ENCODE measurements at places on chromosomes 11 and 22.

DNA sequence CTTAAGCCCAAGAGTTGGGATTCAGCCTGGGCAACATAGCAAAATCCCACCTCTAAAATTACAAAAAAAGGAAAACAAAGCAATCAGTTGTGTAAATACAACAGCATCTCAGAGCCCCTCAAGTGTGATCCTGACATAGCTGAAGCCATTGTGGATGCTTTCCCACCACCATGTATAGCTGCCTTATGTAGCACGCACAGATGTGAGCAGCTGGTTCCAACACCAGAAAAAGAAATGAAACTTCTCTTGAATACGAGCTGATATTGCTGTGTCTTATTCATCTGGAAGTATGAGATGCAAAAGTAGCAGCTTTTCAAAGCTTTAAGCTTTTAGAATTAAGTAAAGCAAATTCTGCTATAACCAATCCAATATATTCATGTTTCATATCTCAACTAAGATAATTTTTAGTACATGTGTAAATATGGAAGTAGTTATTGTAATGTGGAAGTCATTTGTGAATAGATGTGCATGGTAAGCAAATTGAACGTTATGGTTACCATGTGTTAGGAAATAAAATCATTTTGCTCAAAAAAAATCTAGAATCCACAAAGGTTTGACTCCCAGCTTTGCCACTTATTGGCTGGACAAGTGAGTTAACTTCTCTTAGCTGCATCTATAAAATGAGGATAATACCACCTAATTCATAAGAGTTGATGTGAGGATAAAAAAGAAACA is 63.2 kb downstream of the SGSM3 start:
- DNase-seq: no peak

DNA sequence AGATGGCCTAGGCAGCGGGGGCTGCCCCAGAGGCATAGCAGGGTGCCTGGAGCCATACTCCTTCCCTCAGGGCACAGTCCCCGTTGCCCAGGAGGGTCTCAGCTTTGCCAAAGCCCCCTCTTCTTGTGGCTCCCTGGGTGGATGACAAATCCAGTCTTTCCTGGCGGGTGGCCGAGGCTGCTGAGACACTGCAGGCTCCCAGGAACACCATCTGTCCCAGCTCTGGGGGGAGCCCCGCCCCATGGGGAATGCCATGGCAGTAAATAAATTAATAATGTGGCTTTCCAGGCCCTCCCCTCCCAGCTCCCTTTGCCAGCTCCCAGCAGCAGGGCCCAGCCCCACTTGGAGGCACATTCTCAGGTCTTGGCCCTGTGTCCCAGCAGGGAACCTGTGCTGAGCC is 45.0 kb downstream of the PDE2A start:
- no peak for DNase-seq

GRCh38 chr11:96199563-96200025 is 143.4 kb downstream of the MAML2 start:
- DNase-seq: no peak

DNA sequence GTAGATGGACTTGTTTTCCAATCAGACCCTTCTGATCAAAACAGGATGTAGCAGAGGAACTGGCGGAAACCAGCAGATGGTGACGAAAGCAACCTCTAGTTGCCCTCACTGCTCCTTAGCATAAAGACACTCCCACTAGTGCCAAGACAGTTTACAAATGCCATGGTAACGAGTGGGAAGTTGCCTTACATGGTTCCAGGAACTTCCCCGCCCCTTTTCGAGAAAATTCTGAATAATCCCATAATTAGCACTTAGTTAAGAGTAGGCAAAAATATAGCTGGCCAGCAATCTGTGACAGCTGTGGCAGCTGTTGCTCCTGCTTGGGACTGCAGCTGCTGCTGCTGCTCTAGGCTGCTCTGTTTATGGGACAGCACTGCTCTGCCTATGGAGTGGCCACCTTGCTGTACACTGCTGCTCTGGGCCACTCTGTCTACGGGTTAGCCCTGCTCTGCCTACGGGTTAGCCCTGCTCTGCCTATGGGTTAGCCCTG is 33.4 kb upstream of the SORL1 start:
- DNase-seq: no peak

GRCh38 chr11:26993965-26994457 is at the start of gene FIBIN:
Gene FIBIN, plus strand, starts transcription at chr11:26994112. Its CDS starts 415 bp downstream, at chr11:26994527.
- DNase-seq: peak; percentile 53

GRCh38 chr11:121448011-121448410 is 4.1 kb upstream of the SORL1 start:
- DNase-seq: no peak

- DNase-seq: no peak
These were observed 22.6 kb downstream of the C11orf71 start for GRCh38 chr11:114377612-114378267.

GRCh38 chr11:10304495-10305261 is at the start of gene ADM:
Gene ADM, plus strand, starts transcription at chr11:10305073. Its CDS starts 628 bp downstream, at chr11:10305701.
- peak; percentile 94 for DNase-seq

DNA sequence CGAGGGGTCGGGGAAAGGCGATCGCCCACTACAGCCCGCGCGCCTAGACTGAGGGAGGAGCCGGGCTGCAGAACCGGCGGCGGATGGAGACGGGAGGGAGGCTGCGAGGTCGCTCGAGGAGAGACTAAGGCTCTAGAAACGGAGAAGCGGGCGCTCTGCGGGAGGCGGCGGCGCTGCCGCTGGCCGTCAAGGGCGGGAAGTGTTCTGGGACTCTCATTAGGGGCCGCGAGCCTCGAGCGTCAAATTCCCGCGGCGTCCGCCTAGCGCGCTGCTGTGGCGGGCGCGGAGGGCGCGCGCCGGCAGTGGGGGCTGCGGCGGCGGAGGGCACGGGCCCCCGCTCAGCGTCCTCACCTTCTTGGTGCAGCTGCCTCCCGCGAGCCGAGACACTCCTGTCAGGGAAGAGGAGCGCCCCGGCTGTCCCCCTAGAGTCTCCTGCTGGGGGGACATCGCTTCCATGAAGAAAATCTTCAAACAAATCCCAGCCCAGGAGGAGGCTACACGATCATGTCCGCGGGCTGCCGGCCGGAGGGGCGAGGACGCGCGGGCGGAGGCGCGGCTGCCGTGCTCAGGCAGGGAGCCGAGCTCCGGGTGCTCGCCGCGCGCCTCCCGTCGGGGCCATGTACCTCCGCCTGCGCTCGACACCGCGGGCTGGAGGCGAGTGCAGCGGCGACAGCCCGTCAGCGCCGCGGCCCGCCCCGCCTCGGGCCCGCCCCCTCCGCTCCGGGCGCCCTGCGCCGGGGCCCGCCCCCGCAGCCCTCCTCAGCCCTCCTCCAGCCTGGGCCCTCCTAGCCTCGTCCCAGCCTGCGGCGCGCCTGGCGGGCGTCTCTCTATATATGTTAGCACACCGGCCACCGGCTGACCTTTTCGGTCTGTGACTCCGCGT is at the start of gene ARHGAP20:
Gene ARHGAP20 (minus strand): TSS at position 662 of the 883 bp plus-strand sequence. CDS start 206 bp downstream, at position 456.
- DNase-seq: peak; percentile 83

DNA sequence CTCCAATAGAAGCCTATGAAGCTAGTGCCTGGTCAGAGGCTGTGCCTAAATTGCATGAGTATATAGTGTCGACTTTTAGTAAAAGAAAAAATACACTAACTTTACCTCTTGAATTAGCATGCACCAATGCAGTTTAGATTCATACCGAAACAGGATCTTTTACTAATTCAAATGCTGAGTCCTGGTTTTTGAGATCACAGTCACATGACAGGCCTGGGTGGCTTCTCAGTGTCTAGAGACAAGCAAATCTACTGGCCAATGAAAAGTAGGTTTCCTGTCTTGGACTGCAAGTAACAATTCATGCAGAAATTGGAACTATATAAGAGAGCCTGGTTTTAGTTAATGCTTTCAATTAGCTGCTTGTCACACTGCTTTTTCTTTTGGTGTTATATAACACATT is 7.2 kb downstream of the ARHGEF12 start:
- DNase-seq: no peak

DNA sequence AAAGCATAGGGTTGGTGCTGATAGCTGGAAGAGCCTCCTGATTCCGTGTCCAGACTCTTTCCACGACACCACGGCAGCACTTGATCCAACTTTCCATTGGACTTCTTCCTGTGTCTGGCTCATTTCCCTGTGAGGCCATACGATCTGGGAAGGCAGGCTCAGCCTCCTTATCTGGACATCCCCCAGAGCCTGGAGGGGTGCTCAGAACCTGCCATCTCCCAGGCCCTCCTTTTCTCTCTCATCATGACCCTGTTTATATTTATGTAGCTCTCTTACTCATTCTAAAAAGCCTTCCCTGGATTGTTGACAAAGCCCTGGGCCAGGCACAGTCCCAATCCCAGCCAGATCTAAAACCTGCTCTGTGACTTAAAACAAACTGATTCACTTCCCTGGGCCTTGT is 7.8 kb upstream of the BCL9L start:
- no peak for DNase-seq

DNA sequence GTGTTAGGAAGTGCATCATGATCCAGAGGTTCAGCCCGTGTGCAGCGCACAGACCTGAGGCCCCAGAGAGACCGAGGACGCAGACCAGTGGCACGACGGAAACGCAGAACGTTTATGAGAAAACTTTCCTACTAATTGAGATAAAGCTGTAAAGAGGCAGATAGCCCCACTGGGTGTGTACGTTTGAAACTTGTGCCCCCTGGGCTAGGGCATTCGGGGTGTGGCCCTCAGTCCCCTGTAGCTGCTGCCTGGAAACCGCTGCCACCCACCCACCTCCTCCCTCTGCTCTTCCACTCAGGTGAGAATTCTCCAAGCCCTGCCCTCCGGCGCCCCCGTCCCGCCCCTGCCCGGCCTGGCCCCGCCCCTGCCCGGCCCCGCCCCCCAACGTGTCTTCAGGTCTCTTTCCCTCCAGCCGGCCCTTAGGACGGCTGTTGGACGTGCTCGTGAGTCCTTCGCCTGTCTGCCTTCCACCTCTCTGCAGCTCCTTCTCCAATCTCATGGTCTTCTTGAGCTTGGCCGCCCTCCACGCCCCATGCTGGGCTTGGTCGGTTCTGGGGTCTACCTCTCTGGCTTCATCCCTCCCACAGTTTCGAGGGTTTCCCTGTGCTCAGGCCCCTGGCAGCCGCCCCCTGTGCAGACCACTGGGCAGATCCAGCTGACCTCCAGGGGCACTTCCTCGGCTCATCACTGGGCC is 12.1 kb downstream of the MAPK8IP2 start:
- DNase-seq: no peak

GRCh38 chr11:63853476-63853875 is 14.6 kb downstream of the MARK2 start:
- no peak for DNase-seq

DNA sequence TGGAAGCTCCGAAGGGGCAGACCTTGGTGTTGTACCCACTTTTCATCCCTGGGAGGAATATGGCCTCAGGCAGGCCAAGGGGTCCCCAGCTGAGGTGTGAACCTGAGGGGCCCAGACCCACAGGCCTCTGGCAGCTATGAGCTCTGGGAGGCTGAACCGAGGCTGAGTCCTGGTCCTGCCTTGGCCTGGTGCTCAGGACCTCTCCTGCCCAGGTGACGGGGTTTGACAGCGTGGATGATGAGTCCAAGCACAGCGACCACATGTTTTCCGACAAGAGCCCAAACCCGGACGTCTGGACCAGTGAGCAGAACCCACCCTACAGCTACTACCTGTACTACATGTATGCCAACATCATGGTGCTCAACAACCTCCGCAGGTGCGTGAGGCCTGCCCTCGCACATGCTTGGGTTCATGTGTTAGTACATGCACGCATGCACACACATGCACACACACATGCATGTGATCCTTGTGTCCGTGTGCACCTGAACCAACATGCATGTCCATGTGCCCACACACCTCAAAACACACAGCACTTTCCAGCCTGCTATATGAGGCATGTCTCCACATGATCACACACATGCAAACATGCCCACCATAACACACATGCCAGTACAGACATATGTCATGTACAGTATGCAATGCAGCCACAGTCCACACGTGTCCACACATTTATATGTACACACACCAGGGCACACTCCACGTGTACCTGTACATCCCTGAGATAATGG is 40.9 kb downstream of the RNF141 start:
- DNase-seq: no peak

DNA sequence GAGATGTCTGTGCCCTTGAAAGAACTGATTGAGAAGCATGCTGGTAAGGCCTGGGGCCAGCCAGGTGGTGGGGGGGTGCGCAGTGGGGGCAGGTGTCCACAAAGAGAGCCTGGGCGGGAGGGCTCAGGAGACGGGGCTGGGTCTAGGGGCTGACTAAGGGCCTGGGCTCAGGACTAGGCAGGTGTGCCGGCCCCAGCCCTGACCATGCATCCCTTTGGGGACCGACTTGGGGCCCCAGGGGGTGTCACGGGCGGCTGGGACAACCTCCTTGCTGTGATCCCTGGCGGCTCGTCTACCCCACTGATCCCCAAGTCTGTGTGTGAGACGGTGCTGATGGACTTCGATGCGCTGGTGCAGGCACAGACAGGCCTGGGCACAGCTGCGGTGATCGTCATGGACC is 4.4 kb downstream of the NDUFV1 start:
- no peak for DNase-seq

GRCh38 chr22:48853627-48854240 is 973.9 kb downstream of the BRD1 start:
- DNase-seq: no peak

- no peak for DNase-seq
These were observed 3.5 kb downstream of the DGCR6L start for GRCh38 chr22:20316217-20316843.

- DNase-seq: peak; percentile 95
These were observed 163.4 kb upstream of the NCAM1 start for GRCh38 chr11:112797648-112798293.

GRCh38 chr11:2137202-2138067 is 1.8 kb downstream of the IGF2 start:
- peak; percentile 72 for DNase-seq

DNA sequence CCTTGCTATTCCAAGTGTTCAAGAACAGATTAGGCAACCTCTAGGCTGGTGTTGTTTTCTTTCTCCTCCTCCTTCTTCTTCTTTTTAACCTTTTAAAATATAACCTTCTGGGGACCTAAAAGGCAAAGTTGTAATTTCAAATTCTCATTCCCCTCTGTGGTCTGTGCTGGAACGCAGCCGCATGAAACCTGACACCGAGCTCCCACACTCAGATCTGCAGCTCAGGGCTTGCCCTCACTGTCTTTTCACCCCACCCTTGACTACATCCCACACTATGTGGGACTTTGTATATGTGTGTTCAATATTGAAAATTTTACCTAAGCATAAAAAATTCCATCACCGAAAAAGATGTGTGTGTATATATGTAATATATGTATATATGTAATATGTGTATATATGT is 62.0 kb upstream of the ARHGAP42 start:
- DNase-seq: no peak

- no peak for DNase-seq
These were observed 117.6 kb upstream of the FGF3 start for GRCh38 chr11:69936771-69937170.

DNA sequence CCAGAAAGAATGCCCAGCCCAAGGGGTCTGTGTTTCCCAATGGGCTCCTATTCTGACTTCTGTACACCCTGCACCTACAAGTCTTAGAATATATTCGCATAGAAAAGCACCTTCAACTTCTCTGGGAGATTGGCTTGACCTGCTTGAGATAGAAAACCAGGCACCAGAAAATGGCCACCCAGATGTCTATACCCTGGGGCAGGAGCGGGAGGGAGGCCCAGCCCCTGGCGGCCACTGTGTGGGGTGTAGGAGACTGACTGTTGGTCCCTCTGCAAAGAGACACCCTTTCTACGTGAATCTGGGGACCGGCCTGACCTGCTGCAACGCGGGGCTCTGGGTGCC is 8.5 kb downstream of the DENND6B start:
- no peak for DNase-seq
